Activated T-cell treated with anti-CD3 and anti-CD28 coated beads for 48 hours (primary cell): ENCODE measurements at places on chromosomes 3 and 15.

GRCh38 chr15:31503256-31503655 is 176.6 kb downstream of the KLF13 start:
- no peak for DNase-seq

DNA sequence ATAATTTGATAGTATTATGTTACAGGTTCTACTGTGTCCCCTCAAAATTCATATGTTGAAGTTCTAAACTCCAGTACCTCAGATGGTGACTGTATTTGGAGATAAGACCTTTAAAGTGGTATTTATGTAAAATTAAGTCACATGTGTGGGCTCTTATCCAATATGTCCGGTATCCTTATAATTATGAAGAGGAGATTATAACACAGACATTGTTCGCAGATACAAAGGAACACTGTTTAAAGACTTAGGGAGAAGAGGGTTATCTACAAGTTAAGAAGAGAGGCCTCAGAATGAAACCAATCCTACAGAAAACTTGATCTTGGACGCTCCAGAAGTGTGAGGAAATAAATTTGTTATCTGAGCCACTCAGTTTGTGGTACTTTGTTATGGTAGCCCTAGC is 50.9 kb downstream of the DPH6 start:
- DNase-seq: no peak

- DNase-seq: no peak
Measured at GRCh38 chr15:73026511-73027054, 25.7 kb upstream of the NEO1 start.

- DNase-seq: no peak
Measured at GRCh38 chr3:123150449-123151215, 51.1 kb upstream of the SEC22A start.

DNA sequence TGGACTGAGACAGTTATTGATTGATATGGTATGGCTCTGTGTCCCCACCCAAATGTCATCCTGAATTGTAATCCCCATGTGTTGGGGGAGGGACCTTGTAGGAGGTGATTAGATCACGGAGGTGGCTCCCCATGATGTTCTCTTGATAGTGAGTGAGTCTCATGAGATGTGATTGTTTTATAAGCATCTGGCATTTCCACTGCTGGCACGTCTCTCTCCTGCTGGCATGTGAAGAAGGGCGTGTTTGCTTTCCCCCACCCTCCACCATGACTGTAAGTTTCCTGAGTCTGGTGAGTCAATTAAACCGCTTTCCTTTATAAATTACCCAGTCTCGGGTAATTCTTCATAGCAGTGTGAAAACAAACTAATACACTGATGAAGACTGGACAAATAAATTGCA is 105.6 kb upstream of the MELTF start:
- DNase-seq: no peak
